CD4-positive, alpha-beta T cell treated with Interleukin-15 for 1 hour (primary cell): ENCODE measurements at places on chromosomes 1 and 21.

GRCh38 chr1:187959062-187959461 is 1130.3 kb downstream of the PLA2G4A start:
- DNase-seq = no peak

DNA sequence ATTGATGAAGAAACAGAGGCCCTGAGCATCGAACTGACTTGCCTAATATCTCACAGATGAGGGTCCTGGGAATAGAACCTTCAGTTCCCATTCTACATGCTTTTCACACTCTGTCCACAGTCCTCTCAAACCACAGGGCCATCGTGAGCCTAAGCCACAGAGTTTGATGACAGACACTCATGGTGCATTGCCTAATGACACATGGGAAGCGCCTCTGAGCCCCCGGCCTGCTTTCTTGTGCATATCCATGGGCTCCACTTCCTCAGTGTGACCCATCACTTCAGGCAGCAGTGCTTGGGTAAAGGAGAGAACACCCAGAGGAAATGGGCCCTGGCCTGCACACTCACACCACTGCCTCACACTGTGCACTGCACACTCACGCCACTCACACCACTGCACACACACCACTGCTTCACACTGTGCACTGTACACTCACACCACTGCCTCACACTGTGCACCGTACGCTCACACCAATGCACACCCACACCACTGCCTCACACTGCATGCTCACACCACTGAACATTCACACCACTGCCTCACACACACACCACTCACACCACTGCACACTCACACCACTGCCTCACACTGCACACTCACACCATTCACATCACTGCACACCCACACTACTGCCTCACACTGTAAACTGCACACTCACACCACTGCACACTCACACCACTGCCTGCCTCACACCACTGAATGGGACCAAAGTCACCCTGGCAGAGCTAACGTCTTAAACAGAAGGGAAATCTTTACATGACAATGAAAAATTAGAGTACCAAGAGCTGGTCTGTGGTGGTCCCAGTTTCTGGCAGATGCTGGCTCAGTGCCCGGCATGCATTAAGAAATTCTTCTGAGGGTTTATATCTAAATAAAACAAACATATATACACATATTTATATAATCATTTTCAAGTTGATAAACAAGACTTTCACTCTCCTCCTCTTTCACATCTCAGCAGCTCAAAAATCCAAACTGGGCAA is 53.0 kb downstream of the KANK4 start:
- DNase-seq = no peak

- DNase-seq = no peak
Observed at GRCh38 chr21:45306832-45307571, 19.3 kb upstream of the POFUT2 start.

GRCh38 chr1:228334226-228334935 is 72.3 kb downstream of the TRIM11 start:
- DNase-seq = no peak

- DNase-seq = no peak
Observed at GRCh38 chr1:175197531-175197930, 5.0 kb upstream of the KIAA0040 start.

DNA sequence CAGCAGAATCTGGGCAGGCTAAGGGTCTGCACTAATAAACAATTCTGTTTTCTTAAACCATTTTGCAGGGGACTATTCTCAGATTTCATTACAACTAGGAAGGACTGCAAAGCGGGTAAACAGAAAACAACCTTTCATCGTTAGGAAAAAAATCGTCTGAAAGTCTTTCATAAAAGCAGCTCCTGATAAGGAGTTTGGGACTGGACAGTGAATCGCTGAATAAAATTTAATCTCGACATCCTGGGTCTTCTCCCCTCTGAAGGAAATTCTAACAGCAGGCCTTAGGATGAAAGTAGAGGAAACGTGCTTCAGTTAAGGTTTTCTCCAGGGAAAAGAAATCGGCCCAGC is 471 bp upstream of the MTF2 start:
- no peak for DNase-seq

DNA sequence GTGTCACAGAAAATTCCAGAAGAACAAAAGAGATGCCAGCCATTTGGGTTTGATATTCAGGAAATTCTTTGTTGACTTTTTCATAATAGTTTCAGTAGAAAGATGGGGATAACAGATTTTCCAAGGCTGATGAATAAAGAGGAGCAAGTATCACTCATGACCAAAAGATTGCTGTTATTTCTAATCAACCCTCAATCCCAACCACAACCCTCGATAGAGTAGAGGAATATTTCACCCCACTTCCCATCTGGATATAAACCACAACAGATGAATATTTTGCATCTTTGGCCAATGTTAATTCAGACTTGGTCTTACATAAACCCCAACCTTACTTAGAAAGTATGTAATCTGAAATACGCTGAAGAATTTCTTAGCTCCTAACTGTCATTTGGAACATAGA is 232.4 kb downstream of the SEC16B start:
- no peak for DNase-seq

DNA sequence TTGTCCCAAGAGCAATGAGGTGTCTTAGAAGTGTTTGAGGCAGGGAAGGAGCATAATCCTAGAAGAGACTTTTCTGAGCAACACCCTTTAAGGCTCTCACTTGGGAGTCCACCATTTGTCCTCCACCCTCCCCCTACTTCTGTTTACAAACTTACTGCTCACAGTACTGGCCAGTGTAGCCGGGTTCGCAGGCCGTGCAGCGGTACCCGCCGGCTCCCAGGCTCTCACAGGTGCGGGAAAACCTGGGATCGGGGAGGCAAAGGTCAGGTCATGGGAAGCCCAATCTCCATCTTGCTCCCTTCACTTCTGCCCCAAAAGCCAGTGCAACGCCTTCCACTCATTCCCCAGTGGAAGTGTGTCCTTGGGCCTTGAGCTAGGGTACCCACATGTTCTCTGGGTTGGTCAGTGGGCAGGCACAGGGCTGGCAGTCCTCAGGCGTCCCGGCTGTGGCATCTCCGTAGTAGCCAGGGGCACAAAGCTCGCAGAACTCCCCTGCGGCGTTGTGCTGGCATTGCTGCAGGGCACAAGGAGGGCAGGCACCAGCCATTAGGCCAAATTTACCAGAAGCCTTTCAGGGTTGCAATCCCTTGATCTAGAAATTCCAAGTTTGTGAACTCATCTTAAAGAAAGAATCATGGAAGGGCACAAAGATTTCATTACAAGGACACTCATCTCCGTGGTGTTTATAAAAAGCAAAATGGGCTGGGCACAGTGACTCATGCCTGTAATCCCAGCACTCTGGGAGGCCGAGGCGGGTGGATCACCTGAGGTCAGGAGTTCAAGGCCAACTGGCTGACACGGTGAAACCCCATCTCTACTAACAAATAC is 49.8 kb downstream of the LDLRAD2 start:
- DNase-seq = no peak

GRCh38 chr1:92031281-92032110 is 1.7 kb downstream of the EPHX4 start:
- no peak for DNase-seq

GRCh38 chr1:218495931-218496330 is 150.8 kb downstream of the TGFB2 start:
- DNase-seq = no peak
